ENCODE measurements at places on chromosomes 5 and 9. TPM values are rescaled to one million over a fixed set of nuclear protein-coding genes. Genes with fewer than 3 reads are reported as not detected.
A peak's percentile ranks its signal among the peaks of the same experiment; 100 is the strongest.

DNA sequence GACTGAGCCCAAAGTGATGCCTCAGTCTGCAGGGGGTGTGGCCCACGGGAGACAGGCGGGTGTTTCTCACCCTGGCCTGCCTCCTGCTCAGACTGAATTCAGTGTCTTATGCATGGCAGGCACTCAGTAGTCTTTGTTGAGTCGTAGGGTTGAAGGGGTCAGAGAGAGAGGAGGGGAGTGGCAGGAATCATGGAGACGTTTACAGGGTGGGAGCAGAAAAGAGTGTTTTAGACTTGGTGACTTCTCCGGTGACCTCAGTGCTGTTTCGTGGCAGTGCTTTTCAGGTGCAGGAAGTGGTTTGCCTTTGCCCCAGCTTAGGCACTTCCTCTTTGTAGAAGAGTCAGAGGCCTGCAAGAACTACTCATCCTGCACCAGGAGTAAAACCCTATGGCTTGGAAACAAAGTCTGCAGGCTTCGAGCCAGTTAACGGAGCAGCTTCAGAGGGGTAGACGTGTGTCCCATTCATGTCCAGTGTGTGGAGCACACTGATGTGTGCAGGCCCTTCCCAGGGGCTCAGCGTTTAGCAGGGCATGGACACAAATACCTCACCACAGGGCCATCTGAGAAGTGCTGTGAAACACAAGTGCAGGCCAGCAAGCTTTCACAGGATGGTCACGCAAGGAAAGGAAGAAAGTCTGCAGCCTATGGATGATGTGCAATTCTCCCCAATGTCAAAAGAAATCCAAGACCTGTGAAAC is 24.5 kb upstream of the SEMA4D start:
- DNase-seq, result no peak

GRCh38 chr5:170025853-170026252 is 45.6 kb upstream of the INSYN2B start:
- no peak for DNase-seq

- DNase-seq, result no peak
Observed at GRCh38 chr9:101727612-101728524, 10.6 kb downstream of the GRIN3A start.

The IL4 gene
- not detected for total RNA-seq

DNA sequence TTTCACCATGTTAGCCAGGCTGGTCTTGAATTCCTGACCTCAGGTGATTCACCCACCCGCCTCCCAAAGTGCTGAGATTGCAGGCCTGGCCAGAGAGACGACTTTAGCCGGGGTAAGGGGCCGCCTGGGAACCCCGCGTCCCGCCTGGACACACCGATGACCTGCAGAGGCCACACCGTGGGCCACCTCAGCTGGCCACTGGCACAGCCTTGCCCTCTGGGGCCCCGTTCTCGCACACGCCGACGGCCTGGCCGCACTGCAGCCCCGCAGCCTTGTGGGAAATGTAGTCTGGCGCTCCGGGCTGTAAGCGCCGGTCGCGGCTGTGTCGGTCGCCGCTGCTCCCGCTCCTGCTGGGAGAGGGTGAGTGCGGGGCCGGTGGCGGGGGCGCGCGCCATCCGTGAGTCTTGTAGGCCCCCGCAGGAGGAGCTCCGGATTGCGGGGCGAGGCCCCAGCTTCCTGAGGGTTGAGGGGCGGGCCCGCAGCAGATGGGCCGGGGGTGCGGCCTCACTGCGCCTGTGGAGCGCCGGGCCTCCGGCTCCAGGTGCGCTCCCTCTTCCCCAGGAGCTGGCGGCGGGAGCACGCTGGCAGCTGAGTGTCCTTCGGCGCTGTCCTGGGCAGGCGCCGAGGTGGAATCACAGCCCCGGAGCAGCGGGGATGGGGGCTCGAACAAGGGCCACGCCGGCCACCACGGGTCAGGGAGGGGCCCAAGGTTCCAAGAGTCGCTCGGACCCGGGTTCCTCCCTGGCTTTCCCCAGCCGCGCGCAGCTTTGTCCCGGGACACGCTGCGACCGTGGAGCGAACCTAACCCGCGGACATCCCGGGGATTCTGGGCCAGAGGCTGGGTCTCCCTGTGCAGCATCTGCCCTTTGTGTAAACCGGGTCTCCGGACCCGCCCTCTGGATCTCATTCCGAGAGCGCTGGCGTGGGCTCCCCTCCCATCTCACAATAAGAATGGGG is at the start of gene ZFP2:
ZFP2 (plus strand) TSS at position 299 of the 957 bp plus-strand sequence. CDS start 35,401 bp downstream, outside the sequence.
- peak; percentile 11 for DNase-seq

GRCh38 chr5:83925955-83926337 is 205.3 kb upstream of the HAPLN1 start:
- DNase-seq, result no peak

DNA sequence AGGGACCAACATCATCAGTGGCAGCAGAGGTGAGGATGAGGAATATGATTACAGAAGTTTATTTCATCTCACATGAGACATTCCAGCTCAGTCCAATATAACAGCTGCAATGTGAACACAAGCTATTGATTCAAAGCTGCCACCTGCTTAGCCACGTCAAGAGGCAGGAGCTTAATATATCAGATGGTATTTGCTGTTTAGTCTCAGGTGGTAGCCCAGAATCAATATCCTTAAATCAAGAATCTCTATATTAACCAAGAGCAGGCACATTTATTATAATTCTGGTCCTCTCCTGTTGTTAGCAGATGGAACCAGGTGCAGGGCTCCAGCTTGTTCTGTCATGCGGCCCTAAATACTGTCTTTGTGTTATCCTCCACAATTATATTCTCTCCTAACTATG is 431.6 kb downstream of the ICE1 start:
- DNase-seq, result no peak

DNA sequence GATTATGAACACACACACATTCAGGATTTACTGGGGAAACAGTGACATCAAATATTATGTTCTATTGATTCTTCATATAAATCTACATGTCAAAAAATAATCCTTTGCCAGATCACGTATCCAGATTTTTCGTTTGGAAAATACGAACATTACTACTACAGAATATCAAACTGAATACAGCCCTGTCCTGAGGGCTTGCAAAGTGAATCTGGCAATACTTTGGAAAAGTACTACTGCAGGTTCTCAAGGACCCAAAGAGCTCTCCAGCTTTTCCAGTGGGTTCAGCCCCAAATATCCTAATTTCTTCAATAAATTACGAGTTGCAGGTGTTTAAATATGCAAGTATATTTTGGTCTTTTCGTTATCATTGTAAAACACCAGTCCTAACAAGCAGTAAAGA is 411 bp upstream of the NDUFS4 start:
- DNase-seq, result no peak

DNA sequence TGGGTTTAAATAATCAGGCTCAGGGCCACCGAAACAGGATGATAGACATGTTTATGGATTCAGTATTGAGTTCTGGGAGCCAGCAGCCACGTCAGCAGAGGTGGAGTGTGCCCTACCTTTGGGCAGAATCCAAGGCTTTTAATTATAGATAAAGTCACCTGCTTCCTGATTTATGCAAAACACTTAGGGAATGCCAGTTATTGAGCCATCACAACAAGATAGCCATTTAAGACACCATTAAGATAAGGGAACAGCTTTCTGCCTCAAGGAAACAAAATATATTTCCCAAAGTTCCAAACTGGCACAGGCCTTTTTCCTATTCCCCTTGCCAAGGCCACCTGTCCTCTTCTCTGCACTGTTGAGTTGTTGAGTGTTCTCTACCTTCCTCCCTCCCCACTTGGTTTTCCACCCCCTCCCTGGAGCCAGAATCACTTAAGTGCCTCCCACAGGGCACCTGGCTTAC is 2.4 kb downstream of the CCL28 start:
- DNase-seq, result no peak

The PIP5KL1 gene
- 0.21 TPM for total RNA-seq

The DRD1 gene
- total RNA-seq, result not detected

DNA sequence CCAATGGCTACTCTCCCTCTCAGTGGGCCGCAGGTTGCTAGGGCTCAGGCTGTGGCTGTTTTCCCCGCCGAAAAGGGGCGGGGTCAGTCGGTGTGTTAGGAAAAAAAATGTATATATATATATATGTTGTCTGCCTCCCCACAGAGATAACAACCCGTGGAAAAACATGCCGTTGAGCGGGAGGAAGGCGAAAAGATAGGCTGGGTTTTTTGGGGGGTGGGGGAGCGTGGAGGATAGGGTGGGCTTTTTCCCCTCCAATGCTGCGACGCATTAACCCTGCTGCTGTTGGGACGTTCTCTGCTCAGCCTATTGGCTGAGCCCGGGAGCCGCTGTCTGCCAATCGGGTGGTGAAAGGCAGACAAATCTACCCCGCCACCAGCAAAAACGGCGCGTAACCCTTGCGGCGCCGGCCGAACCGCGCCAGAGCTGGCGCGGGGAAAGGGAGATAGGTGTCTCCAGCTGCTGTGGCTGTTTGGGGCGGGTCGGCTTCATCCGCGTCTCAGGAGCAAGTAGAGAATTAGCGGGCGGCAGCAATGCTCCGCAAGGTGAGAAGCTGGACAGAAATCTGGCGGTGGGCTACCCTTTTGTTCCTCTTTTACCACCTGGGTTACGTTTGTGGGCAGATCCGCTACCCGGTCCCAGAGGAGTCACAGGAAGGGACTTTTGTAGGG is at the start of gene PCDHGC4:
PCDHGC4 (plus strand) TSS at position 390 of the 671 bp plus-strand sequence; CDS start at position 534, 144 bp downstream.
- no peak for DNase-seq

DNA sequence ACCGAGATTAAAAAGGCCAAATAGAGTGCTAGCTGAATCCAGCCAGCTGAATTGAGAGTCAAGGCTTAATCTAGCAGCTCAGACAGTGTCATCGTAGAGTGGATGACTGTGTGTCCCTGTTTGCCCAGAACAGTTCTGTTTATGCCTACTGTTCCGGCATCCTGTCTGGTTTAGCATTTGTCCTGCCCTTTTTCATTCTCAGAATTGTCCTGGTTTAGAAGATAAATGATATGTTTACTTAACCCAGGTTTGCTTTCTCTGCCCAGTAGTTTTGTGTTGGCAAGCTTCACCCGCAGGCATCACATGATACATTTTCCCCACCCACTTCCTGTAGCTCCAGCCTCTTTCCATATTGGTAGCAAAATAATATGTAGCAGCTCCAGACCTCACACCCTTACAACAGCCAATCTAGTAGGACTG is 41.3 kb upstream of the ZSWIM6 start:
- DNase-seq, result peak; percentile 50

The NPR3 gene
- total RNA-seq, result 0.04 TPM

GRCh38 chr9:127124111-127124531 is 1.7 kb upstream of the ANGPTL2 start:
- no peak for DNase-seq

- no peak for DNase-seq
Observed at GRCh38 chr5:69492923-69493395, 369 bp downstream of the OCLN start.

The SLC1A1 gene
- total RNA-seq, result 17.4 TPM

The GPR150 gene
- 0.20 TPM for total RNA-seq

The SLC45A2 gene
- total RNA-seq, result 0.13 TPM

DNA sequence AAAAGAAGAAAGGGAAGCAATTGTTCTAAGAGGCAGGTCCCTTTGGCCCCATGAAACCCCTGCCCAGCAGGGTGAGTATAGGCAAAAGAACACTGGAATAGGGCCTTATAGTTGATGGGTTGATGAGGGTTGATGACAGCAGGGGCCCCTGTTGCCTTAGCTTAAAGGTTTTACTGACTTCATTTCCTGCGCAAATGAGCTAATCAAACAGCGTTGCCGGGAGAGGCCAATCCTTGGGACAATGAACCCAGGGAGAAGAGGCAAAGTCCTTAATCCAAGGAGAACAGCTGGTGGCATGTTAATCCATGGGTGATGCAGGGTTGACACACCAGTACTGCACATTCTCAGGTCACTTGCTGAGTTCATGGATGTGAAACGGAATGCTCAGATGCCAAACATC is 22.0 kb upstream of the EPB41L4B start:
- DNase-seq, result no peak

- DNase-seq, result no peak
Observed at GRCh38 chr5:174731214-174732035, 7.0 kb downstream of the MSX2 start.

The IFNB1 gene
- total RNA-seq, result not detected

The ACSL6 gene
- not detected for total RNA-seq

DNA sequence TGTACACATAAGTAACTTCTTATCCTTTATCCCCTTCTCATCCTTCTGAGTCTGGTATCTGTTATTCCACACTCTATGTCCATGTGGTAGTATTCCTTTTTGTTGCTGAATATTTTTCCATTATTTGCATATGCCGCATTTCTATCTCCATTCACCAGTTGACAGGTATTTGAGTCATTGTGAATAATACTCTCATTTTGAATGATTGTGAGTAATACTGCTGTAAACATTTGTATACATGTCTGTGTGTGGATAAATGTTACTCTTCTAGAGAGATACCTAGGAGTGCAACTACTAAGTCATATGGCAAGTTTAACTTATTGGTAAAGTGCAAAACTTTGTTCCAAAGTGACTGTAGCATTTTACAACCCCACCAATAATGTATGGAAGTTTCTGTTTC is 15.6 kb downstream of the RIC1 start:
- DNase-seq, result no peak

The PCDHB2 gene
- 2.9 TPM for total RNA-seq

- DNase-seq, result no peak
Observed at GRCh38 chr5:3905521-3905920, 309.9 kb downstream of the IRX1 start.

DNA sequence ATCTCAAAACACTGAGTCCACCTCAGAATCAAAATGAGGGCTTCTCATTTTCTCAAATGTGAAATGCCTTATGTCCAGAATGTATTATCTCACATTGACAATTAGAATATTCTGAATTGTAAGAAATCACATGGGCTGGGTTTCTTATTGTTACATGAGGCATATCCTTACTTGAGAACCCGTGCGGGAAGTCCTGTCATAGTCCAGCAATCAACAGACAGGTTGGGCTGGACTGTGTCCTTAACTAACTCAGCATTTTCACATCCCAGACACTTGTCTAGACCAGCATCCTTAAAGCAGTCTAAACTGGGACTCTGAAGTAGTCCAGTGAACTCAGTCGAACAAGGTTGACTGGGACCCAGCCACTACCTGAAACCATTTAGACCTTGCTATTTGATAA is 267.6 kb downstream of the CETN3 start:
- no peak for DNase-seq

The PCDHA3 gene
- 0.18 TPM for total RNA-seq

DNA sequence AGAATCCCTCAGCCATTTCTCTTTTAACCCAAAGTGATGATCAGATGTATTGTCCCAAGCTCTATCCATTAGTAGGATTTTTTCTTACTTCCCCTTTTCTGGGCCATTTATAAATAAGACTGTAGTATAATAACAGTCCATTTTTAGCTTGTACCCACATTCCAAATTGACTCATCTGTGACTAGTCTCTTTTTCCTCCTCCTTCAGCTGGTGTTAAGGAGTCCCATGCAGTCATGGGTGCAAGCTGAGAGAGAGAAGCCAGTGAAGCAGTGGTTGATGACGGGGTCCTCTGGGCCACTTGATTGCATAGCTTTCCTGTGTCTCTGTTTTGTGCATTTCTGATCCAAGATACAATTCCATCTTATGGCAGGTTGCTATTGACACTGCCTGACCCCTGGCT is 476.0 kb upstream of the CD180 start:
- DNase-seq, result no peak

DNA sequence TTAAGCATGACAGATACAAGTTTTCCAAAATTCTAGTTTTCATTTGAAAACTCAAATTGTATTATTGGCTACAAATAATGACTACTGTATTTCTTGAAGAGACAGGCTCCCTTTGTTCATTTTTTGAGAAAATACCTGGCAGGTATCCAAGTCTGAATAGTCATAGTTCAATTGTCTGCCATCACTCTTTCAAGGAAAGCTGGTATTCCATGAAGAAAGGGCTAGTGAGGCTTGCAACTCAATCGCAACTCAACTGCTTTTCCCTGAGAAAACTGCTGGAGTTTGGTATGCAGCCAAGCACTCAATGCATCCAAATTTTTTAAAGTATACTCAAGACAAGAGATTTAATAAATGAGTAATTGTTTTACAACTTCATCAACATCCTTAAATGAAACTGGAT is 61.4 kb upstream of the TRIO start:
- no peak for DNase-seq

GRCh38 chr5:176851871-176852658 is 41.7 kb downstream of the UNC5A start:
- DNase-seq, result no peak

All from pulmonary artery endothelial cell (primary cell).